Urothelium cell line (cell line): ENCODE measurements at places on chromosomes 12 and 14.

DNA sequence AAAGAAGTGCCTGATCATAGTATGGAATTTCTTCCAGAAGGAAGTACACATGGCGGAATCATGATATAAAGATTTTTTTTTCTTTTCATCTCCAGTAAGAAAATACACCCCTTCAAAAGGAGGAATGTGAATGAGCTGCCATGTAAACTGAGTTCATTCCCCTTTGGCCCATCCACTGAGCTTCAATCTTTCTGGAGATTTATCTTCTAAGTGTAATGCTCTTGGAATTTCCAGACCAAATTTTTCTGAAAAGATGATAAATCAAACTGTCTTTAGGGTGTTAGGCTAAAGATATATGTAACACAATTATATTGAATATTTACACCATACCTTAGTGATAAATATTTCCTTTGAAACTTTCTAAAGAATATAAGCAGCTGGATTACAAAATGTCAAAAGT lies 5.2 kb downstream of the DCN start:
- no peak for DNase-seq

DNA sequence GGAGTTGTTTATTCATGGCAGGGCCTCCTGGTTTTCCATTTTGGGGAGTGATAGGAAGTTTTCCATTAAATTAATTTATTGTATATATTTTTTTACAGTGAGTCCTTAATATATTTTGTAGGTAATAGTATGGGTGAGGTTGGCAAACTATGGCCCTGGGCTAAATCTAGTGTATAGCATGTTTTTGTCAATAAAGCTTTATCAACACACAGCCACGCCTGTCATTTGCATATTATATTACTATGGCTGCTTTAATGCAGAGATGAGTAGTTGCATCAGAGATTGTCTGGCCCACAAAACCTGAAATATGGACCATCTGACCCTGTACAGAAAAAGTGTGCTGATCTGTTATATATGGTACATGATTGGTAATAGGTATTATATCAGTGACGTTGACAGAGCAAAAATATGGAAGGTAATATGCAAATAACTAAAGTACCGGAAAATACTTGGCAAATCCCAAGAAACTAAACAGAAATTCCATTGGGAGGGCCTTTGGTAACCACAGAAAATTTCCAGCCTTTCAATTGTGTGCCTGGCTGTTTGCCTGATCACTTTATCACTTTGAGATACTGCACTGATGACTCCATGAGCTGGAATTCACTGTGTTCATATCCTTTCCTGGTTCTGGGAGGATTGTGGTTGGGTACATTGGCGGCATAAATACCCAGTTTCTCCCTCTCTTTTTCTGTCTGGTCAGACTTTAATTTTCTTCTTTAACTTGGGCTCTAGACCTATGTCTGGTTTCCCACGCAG lies 61.7 kb upstream of the RFLNA start:
- peak; percentile 79 for DNase-seq

DNA sequence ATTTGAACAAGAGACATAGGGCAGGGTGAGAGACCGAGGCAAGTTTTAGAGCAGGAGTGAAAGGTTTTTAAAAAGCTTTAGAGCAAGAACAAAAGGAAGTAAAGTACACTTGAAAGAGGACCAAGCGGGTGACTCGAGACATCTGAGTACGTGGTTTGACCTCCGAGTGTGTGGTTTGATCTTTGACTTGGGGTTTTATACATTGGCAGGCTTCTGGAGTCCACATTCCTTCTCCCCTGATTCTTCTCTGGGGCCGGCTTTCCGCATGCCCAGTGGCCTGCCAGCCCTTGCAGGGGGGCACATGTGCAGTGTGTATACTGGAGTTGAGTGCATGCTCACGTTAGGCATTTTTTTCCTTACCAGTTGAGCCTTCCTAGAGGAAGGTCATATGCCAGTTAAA lies 96.3 kb downstream of the SLC15A4 start:
- peak; percentile 20 for DNase-seq

- no peak for DNase-seq
Observed at GRCh38 chr12:27578689-27579372, 54.8 kb downstream of the PPFIBP1 start.

- no peak for DNase-seq
Observed at GRCh38 chr12:27620121-27620520, 76.1 kb upstream of the REP15 start.

- DNase-seq, result no peak
Observed at GRCh38 chr14:66043921-66044320, 442.2 kb upstream of the CCDC196 start.

DNA sequence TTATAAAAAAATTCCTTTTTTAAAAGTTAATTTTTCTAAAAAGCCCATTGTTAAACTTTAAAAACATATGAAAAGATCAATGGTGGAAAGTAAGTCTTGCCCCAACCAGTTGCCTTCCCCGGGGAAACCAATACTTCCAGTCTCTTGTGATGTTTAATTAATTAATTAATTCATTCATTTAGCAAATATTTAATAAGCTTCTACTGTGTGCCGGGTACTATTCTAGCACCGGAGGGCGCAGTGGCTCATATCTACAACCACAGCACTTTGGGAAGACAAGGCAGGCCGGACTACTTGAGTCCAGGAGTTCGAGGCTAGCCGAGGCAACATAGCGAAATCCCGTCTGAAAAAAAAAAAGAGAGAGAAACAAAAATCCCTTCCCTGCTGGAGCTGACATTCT lies 87.4 kb downstream of the HECTD4 start:
- DNase-seq, result no peak

- peak; percentile 61 for DNase-seq
Observed at GRCh38 chr12:49264466-49264872, 413 bp upstream of the TUBA1C start.

DNA sequence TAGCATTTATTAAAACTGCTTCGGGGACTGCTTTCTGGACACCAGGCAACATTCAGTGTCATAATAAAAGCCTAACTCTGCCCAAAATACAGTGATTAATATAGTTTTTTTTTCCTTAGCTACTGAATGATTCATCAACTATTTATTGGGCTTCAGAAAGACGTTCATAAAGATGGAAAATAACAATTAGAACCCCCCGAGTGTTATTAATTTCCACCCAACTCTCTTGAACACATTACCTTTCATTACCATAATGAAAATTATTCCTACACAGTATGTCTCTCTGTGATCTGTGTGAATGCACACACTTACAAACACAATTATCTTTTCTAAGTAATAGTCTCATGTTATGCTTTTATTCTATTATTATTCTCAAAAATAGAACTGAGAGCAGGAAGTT lies 473.0 kb downstream of the ADAMTS20 start:
- DNase-seq, result no peak

GRCh38 chr12:124398578-124399227 lies 103.8 kb downstream of the RFLNA start:
- no peak for DNase-seq

DNA sequence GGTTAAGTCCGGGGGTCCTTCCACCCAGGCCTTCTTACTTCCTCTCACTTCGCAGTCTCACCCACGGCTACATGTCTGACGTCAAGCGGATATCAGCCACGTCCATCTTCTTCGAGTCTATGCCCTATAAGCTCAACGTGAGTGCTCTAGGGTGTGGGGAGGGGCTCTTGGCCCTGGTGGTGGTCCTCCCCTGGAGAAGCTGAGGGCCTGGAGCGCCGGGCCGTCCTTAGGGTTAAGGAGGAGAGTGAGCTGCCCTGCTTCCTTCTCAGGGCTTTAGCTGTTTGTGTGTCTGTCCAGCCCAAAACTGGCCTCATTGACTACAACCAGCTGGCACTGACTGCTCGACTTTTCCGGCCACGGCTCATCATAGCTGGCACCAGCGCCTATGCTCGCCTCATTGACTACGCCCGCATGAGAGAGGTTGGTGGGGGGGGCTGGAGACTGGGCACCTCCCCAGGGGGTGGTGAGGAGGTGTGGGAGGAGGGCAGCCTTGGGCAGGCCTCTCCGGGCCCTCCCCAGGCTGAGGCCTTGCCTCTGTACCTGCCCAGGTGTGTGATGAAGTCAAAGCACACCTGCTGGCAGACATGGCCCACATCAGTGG lies 2.7 kb downstream of the SHMT2 start:
- no peak for DNase-seq

GRCh38 chr14:54908190-54908589 lies 5.6 kb upstream of the GCH1 start:
- DNase-seq, result no peak

- DNase-seq, result no peak
Observed at GRCh38 chr14:79721399-79722084, 489.8 kb downstream of the DIO2 start.

DNA sequence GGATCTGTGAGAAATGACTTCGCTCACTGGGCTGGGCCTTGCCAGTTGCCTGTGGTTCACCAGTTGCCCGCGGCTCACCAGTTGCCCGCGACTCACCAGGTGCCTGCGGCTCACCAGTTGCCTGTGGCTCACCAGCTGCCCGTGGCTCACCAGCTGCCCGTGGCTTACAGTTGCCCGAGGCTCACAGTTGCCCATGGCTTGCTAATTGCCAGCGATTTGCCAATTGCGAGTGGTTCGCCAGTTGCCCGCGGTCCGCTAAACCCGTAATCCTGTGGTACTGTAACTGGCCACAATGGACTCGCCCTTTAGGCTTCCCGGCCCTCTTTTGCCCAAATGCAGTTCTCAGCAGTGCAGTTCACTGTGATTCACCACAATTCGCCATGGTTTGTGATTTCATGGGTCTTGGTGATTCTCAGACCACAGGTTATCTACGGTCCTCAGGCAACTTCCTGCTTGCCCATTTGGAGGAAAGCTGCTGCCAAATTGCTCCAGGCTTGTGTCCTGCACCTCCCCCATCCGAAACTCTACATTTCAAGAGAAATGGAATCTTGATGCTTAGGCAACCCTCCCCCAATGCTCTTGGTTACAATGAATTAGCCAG lies 15.0 kb upstream of the MEG3 start:
- no peak for DNase-seq

GRCh38 chr12:53182903-53183302 lies 2.2 kb upstream of the CSAD start:
- no peak for DNase-seq

GRCh38 chr12:123997033-123997822 lies 24.2 kb downstream of the ZNF664 start:
- DNase-seq, result no peak

GRCh38 chr12:121711361-121712189 lies 977 bp upstream of the TMEM120B start:
- DNase-seq, result no peak

DNA sequence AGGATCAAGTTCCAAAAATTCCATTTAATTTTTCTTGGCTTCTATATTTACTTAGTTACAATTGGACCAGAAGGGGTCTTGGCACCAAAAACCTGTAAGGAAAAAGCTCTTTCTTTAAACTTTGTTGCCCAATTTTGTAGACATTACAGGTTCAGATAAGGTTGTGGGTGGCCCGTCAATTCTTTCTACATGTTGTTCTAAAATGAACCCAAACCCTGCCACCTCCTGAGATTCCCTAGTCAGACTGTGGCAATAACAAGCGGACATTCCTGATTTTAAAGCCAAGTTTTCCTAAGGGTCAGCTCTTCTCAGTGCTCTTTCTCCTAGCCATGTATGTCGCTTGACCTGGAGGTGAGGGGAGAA lies 45.0 kb upstream of the GSG1 start:
- no peak for DNase-seq

DNA sequence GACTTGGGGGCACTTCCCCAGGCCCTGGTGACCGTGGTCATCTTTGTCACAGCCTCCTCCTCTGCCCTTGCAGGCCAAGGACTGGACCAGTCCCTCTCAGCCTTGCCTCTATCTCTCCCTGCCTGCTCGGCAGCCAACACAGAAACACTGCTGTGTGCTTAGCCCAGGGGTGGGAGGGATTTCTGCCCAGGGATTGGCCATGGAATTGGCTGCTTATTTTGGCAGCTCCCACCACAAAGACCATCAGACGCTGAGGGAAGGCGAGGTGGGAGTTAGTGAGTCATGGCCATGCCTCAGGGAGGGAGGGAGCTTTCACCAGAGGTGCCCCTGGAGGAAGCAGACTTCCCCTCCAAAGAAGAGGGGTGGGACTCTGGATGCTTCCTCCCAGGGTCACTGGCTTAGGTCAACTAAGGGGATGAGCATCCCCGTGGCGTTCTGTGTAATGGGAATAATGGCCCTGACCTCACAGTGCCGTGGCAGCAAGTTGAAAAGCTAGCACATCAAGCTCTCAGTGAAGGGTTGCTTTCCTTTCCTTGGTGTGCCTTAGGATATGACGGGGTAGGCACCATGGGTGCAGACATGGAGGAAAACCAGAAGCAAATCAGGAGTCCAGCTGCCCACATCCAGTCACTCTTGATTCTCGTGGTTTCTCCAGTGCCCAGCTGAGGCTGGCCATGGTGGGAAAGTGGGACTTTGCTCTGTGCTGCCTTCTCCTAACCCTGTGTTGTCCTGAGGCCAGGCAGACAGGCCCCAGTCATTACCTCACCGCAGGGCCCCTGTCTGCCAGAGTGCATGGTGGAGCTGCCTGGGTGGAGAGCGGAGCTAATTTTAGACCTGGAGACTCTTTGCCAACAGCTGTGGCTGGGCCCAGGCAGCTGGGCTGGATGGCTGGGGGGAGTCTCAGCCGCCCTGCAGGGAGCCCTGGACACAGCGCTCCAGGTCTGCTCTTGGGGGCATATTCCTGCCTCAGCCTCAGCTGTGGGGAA lies 21.4 kb downstream of the B4GALNT3 start:
- peak; percentile 66 for DNase-seq

DNA sequence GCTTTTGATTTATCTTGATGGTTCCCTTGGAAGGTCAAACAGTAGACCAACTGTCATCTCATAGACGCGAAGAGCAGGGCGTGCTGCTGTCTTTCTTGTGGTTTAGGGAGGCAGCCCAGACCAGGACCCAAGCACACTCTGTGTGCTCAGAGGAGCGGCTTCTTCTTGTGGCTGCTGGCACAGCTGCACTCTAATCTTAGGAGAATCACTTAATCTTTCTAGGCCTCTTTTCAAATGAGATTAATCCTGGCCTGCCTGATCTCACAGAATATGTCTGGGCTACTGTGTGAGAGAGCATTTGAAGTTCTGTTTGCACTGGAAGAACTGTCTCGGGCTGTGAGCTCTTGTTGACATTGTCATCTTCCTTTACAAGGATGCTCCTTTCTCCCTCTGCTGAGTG lies 60.0 kb upstream of the TRAF3 start:
- DNase-seq, result no peak

DNA sequence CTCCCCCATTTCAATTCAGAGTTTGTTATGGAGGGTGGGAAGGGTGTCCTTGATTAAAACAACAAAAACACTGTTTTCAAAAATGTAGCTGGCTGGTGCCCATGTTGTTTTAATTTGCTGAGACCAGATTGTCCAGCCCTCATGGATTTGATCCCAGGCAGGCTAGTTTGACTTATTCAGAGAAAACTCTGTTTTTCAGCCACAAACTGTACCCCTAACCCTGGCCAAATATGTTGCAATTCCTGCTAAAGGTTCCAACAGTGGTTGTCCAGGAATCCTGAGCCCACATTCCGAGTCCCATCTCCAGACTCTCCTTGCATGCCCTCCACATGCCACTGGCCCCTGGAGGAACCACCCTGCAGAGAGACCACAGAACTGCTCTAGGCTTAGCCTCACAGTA lies 36.0 kb downstream of the MAP1LC3B2 start:
- DNase-seq, result no peak

- peak; percentile 64 for DNase-seq
Observed at GRCh38 chr14:77043177-77043983, 14.9 kb upstream of the IRF2BPL start.
